ENCODE measurements at places on chromosomes 6 and 20.

GRCh38 chr6:79862126-79862525, 85.2 kb downstream of the ELOVL4 start:
- DNase-seq: no peak

- no peak for DNase-seq
These were observed 33.9 kb upstream of the CMTR1 start for GRCh38 chr6:37399131-37399530.

DNA sequence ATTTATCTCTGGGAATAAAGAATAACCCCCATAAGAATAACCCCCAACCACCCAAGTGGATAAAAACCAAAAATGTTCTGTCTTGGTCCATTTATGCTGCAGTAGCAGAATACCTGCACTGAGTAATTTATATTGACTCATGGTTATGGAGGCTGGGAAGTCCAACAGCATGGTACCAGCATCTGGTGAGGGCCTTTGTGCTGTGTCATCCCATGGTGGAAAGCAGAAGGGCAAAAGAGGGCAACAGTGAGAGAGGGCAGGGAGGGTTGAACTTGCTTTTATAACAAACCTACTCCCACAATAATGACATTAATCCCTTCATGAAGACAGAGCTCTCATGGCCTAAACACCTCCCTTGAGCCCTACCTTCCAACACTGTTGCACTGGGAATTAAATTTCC, 133.7 kb downstream of the ERMARD start:
- no peak for DNase-seq

GRCh38 chr6:149200282-149200945, 117.1 kb upstream of the TAB2 start:
- no peak for DNase-seq

- DNase-seq: no peak
These were observed 589.3 kb downstream of the TFAP2A start for GRCh38 chr6:9825526-9825925.

DNA sequence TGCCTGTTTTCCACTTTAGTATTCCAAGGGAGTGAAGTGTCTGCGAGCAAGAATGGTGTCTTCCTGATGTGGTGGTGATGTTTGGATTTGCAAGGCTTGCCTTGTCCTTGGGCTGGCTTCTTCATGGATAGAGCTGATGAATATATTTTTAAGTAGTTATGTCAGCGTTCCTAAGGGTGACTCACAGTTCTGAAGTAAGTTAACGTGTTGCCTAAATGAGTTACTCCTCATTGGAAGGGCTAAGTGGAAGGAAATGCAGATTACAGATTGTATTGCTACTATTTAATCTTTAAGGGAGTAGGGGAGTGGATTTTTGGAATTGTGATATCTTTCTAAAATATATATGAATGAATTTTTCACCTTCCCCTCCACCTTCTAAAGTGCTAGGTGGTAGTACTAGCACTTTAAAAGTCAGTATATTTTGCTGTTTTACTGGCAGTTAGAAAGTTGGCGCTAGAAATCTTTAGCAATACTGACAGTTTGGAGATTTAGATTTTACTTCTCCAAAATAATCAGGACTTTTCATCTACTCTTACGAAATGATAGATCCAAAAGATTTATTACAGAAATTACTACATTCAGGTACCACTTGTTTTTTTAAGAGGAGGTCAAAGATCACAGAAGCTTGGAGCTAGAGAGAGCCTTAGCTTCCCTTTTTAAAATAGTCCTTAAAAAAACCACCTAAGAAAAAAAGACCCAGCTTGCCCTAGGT, 197.4 kb downstream of the JARID2 start:
- DNase-seq: peak; percentile 74

DNA sequence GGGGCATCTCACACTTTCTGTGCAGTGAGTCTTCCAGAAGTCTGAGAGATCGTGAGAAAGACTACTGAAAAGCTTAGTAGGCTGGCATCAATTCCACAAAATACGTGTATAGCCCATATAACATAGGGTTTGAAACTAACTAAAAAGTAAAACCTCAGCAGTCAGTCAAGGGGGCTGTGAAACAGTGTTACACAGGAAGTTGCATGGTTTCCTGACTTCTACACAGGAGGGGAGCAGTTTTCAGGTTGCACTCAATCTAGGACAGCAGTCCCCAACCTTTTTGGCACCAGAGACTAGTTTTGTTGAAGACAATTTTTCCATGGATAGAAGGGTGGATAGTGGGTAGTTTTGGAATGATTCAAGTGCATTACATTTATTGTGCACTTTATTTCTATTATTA, 4.7 kb upstream of the LY86 start:
- DNase-seq: no peak

DNA sequence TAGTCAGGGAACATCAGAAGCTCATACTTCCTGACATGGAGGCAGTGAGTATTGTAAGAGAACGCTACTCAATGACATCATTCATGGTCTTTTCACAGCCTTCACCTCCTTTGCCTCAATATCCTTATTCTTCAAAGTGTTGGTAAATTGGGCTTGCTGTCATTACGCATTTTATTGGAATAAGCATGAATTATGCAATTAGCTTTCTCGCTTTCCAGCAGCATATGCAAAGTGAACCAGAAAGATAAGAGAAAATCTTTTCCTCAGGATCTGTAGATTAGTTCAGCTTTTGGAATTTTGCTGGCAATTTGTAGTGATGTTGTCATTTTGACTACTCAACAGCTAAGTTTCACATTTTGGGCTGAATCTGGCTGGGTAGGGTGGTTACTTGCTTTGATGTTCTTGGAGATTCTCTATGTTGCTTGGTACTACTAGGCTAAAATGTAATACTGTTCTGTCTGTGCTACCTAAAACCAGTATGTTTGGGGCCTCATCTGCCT, 1012.1 kb downstream of the KIF16B start:
- no peak for DNase-seq

DNA sequence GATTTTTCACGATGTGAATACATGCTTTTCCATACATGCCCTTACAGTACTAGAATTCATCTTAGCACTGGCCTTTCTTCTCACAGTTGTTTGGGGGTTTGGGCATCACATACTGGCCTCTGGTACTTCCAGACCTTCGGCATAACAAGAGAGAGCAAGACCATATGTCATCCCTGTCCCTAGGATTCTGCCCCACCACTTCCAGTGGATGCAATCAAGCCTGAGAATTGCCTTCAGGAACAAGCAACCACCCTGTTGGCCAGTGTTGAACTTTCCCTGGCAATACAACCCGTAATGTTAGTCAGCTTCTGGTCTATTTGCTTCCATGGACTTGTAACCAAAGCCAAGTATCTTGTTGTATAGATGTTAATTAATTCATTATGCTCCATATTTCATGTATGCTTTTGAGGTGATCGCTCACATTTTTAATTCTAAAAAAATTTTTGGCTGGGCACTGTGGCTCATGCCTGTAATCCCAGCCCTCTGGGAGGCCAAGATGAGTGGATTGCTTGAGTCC, 15.4 kb upstream of the SLPI start:
- no peak for DNase-seq

DNA sequence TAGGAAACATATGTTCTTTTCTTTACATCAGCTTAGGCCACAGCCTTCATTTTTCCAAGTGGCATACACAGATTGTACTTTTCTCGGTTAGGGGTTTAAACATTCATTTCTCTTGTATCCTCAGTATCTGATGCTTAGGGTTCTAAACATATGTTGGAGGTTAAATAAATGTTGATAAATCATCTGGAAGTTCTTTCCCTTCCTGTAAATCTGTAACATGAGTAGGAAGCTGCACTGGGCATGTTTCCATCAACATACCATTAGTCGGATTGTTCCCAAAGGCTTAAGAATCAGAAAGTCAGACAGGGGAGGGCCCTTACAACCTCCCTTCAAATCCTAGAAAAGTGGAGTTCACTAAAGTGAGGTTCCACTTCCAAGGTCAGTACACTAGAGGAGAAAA, 54.8 kb upstream of the BCLAF1 start:
- no peak for DNase-seq

- peak; percentile 42 for DNase-seq
These were observed 223.6 kb downstream of the EYA2 start for GRCh38 chr20:47118206-47118605.

- DNase-seq: no peak
These were observed 471.8 kb upstream of the MAN1A1 start for GRCh38 chr6:119821380-119821779.

DNA sequence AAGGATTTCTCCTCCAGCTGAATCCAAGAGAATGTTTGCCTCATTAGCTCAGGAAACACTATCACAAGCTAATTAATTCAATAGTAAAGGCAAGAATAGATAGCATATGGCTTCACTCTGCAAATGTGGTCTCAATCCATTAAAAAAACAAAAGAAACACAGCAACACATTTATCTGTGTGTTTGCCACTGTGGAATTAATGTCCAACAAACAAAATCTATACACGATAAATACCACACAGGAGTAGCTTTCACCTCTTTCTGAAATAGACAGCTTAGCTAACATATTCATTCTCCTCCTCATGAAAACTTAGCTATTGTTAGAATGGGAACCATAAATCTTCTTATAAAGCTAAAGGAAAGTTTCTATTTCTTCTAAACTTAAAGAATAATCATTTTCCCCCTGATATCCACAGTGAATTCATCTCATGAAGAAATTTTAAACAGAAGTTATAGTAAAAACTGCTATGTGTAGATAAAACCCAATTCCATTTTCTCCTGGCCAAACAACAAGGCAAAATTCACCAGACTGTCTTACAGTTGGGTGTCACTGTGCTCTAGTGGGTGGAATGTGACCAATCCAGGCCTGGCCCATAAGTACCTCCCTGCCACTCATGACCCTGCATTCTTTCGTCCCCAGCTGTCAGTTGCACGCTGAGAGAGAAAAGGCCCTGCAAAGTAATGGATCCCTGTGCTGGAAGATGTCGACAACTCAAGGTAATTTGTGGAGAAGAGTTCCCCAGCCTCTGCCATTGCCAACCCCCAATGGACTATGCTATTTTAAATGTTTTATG, 92.9 kb upstream of the NRSN1 start:
- no peak for DNase-seq

- no peak for DNase-seq
These were observed 82.6 kb downstream of the THBS2 start for GRCh38 chr6:169171016-169171415.

- no peak for DNase-seq
These were observed 244.4 kb downstream of the GMPR start for GRCh38 chr6:16482702-16483314.

GRCh38 chr20:59721386-59721785, 117.0 kb downstream of the PHACTR3 start:
- DNase-seq: no peak

DNA sequence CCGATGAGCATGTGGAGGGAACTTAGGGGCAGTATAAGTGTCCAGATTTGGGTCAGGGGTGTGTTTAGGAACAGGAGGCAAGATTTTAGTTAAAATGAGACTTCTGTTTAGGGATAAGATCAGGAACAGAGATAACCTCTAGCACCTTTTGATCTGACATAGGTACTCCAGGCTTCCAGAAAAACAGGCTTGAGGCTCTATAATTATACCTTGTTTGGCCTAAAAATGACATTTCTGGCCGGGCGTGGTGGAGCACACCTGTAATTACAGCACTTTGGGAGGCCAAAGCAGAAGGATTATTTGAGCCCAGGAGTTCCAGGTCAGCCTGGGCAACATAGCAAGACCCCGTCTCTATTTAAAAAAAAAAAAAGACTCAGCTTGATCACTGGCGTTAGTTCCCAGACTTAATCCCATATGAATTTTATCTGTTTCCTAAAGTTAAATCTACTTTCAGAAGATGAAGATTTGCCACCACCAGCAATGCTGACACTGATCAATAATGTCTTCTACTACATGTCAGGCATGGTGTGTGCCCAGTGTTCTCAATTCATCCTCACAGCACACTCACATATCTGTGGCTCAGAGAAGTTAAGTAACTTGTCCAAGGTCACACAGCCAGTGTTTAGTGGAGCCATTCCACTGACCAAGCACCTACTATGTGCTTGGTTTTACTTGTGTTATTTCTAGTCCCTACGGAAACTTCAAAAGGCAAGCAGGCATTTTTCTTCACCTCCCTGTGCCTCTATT, 6.0 kb upstream of the TULP1 start:
- no peak for DNase-seq

- no peak for DNase-seq
These were observed 10.9 kb downstream of the FOXC1 start for GRCh38 chr6:1620504-1621069.

- DNase-seq: no peak
These were observed 2.6 kb upstream of the ZKSCAN3 start for GRCh38 chr6:28347119-28347518.

GRCh38 chr6:156185113-156185512, 592.1 kb upstream of the ARID1B start:
- DNase-seq: no peak

DNA sequence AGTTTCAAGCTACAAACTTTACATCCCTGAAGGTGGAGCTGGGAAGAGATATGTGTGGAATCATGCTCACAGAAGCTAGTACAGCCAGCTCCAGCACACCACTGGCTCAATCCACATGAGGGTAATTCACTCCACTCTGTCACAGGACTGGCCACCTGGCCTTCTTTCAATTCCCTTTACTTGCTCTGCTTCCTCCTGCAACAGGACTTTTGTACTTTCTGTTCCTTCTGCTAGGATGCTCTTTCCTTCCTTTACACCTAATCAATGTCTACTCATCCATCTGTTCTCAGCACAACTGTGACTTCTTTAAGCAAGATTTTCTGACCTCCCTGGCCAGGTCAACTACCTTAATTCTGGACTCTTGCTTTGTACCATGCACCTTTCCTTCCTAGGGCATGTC, 39.4 kb upstream of the MYB start:
- DNase-seq: peak; percentile 21

GRCh38 chr20:37927410-37928095, 24.6 kb downstream of the VSTM2L start:
- DNase-seq: no peak

- no peak for DNase-seq
These were observed 28.3 kb downstream of the LINC00237 start for GRCh38 chr20:21077809-21078345.

DNA sequence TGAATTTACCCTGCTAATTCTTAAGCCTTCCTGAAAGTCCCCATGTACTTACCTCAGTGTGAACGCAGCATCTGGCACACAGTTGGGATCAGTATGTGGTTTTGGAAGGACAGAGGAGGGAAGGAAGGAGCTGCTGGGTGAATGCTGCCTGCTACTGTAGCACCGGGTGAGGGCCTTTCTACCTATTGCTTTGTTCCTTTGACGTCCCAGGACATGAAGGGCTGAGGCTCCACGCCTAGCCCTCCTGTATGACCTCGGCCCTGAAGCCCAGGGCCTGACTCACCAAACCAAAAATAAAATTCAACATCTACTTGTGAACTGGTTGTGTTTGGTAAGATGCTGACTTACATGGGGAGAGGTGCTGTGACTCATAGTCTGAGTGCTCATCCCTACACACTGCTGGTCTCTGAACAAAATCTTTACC, 51.1 kb downstream of the ARID1B start:
- peak; percentile 74 for DNase-seq

DNA sequence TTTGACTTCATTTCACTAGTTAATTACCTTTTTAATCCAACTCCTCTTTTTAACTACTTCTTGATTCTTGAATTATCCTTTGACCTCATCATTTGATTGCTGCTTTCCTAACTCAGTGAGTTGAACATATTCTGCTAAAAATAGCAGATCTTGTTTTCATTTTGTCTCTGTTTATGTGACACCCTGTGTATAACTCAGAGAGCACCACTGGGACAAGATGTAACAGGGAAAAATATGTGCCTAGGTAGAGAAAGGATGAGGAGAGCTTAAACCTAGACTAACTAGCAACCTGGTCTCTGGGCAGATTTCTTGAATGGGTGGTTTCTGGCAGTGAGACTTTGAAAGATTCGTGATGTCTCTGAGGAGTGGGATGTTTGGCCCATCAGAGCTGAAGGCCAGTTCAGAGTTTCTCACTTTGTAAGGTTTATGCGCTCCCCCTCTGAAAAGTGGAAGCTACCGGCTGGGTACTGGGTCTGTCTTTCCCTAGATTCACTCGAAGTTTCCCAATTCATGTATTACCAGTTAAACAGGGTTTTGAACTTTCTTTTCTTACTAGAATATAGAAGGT, 61.8 kb downstream of the TPD52L1 start:
- DNase-seq: no peak

Measured in suppressor macrophage treated with lipopolysaccharide for 4 hours (primary cell).